Activated CD4-positive, CD25-positive, alpha-beta regulatory T cell treated with anti-CD3 and anti-CD28 coated beads, Interleukin-2, amount 50 U/mL, for 16 hours (primary cell): ENCODE measurements at places on chromosomes 3 and 15.

DNA sequence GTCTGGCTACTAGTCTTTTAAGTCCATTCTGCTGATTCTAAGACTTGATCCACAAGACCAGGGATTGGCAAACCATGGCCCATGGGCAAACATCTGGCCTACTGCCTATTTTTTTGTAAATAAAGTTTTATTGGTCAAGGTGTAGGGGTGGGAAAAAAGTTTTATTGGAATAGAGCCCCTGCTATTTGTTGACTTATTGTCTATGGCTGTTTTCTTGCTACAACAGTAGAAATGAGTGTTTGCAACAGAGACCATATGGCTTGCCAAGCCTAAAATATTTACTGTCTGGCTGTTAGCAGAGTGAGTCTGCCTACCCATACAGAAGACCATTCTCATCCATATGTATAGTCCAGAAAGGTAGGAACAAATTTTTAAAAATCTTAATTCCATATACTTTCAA, 106.4 kb downstream of the PTPRG start:
- DNase-seq, result no peak

- no peak for DNase-seq
Measured at GRCh38 chr3:151299006-151299405, 17.6 kb downstream of the GPR87 start.

DNA sequence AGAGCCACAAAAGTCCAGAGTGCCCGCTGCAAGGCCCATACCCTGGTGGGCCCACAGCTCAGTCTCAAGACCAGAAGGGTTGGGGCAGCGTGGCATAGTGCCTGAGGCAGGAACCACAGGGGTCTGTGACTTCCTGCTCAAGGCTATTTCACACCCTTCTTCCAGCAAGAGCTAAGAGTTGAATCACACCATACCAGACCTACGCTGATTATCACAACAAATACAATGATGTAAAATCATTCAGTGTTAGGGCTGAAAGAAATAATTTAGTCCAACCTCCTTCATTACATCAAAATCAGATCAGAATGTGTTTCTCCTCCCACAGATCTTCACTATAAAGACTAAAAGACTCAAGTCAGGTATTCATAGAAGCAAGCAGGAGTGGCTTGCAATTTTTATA, 27.8 kb upstream of the ST8SIA2 start:
- DNase-seq, result no peak

GRCh38 chr15:28907338-28907960, 21.7 kb downstream of the APBA2 start:
- DNase-seq, result no peak

DNA sequence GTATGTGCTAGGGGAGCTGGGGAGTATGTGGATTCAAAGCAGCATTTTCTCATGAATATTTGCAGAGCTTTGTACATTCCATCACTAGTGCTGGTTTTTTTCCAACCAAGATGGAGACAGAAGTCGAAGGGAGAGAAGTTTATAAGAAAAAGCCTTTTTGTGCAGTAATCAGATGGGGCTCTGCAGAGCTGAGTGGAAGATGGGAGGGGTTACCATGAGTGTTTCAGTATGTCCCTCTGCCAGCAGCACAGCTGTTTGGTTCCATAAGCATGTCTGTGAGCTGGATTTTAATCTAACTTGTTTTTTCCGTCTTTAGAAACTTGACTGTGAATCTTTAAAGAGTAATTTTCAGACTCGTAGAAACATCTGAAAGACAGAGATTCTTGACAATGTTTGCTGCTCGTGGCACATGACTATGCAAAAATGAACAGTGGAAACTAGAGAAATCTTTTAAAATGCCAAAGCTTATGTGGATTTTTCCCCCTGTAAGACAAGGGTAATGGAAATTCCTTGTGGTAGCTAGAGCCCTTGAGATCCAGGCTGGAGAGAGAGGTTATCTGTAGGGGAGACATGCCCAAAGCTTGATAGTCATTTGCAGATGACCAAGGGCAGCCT, 20.3 kb downstream of the STARD9 start:
- no peak for DNase-seq

DNA sequence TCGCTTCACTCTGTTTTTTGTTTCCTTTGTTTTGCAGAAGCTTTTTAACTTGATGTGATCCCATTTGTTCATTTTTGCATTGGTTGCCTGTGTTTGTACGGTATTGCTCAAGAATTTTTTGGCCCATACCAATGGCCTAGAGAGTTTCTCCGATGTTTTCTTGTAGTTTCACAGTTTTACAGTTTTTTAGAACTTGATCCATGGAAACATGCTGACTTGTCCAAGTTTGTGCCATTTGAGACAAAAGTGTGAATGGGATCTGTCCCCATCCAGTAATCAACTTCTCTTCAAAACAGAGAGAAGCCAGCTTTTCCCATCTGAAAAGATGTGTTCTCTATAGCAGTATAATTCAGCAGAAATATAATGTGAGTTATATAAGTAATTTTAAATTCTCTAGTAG, 266.5 kb upstream of the LRTM1 start:
- no peak for DNase-seq

GRCh38 chr3:99418709-99419108, 219.7 kb upstream of the COL8A1 start:
- no peak for DNase-seq

GRCh38 chr15:47333734-47334133, 383.6 kb upstream of the SEMA6D start:
- no peak for DNase-seq

DNA sequence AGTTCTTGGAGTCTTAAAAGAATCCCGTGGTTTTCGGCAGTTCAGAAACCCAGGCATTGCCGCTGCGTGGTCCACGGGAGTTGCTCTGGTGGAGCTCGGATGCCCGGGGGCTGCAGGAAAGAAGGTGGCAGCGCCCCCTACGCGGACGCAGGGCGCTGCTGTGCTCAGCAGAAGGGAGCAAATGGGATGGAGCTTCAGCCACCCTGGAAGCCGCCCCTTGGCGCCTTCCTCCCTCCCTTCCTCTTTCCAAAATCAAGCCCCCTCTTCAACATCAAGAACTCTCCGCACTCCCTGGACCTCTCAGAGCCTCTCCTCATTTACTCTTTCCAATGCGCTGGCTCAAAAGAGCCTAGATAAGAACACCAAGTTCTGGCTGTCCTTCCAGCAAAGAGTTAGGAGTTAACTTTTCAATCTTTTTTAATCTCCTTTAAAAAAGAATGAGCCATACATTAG, 880 bp upstream of the CHRNA7 start:
- no peak for DNase-seq

DNA sequence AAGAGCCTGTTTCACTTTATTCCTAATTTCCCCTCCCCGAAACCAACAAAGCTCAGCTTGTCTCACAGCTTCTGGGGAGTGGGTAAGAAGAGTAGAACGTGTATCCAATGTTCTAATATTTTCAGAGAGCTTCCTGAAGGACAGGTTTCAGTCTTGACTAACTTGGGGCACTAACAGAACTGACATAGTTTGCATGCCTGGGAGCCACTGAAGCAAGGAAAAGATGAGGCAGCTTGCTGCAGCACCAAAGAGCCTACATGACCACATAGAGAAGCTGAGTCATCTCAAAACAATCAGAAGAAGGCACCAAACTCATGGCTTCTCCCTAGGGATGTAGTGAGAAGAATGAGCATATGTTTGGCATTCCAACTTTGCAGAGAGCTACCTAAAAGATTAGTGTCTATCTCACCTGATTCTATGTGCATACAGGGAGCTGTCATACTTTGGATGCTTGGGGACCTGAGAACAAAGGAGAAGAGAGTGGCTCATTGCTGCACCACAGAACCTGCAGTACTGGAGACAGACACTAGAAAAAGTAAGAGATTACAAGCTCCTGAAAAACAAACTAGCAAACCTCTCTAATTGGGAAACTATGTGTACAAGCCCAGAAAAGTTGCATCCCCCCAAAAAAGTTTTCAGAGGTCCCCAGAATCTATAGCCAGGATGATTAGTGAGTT, 86.9 kb downstream of the DCLK3 start:
- DNase-seq, result no peak

DNA sequence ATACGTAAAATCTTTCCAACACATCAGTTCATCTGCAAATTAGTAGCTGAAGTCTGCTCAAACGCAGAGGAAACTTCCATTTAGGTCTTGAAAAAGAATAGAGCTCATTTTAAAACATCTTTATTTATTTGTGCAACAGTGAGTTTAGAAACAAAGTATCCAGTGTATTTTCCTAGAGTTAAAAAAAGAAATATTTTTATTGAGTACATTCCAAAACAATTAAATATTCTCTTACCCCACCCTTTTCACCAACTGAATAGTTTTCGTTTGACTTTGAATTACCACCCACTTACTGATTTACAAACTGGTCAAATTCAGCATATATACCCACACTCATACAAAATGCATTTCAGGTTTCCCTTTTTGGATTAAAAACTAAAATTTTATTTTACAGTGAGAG, 104.7 kb downstream of the ZBTB20 start:
- DNase-seq, result no peak

- DNase-seq, result no peak
Measured at GRCh38 chr15:79539401-79539800, 107.3 kb downstream of the MINAR1 start.

DNA sequence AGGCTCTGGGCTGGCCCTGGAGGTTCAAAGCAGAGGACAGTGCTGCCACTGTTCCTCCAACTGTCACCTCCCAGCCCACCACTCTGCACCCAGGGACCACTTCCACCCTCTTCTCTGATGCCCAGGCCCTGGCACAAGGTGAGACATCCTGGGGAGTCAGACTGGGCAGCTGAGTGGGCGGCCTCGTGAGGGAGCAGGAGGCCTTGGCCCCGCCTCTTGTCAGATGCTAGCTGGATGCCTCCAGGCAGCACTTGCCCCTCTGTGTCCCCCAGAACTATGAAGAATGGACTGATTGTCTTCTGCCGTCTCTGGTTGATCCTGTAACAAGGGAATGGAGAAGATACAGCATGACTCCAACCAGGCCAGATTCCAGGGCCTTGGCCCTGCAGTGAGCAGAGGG, 191.0 kb upstream of the LINGO1 start:
- no peak for DNase-seq

- DNase-seq, result no peak
Measured at GRCh38 chr15:25182736-25183445, 228.1 kb downstream of the SNRPN start.

DNA sequence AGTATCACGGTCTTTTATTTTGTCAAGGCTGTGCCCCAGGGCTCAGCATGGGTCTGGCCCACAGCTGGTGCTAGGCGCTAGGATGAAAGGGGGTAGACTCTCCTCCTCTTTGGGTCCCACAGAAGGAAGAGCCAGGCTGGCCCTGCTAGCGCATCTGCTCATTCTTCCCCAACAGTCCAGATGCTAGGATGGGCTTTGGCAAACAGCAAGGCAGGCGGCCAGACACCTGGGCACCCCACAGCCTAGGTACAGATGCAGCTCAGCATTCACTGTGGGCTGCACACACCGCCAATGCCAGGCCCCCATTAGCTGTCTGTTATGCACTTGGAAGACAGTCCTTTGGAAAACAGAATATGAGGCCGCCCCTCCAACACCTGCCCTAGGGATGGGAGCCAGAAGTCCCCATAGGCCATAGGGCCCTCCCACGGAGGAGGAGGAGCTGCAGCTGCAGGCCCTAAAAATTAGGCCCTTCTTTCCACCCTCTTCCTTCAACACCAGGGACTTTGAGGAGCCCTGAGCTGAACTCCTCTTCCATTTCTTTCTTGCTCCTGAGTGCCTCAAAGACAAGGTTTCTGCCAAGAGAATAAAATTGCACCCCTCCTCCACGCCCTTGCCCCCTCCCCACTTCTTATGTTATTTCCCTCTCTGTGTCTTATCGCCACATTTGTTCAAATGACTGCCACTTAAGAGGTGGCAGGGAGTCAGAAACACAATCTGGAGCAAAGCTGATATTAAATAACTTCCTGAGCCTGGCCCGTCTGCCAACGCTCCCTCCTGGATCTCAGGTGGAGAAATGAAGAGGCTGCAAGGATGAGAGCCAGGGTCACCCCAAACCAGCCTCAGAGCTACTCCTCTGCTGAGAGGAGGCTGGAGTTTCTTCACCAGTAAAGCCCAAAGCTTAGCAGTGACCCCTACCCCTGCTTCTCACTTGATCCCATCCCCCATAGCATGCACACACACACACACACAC, 13.7 kb downstream of the NTRK3 start:
- no peak for DNase-seq

- DNase-seq, result no peak
Measured at GRCh38 chr3:36297195-36297594, 83.1 kb upstream of the STAC start.

- no peak for DNase-seq
Measured at GRCh38 chr15:25766417-25766816, 96.7 kb downstream of the ATP10A start.

GRCh38 chr3:65551945-65552344, 486.8 kb downstream of the MAGI1 start:
- no peak for DNase-seq

DNA sequence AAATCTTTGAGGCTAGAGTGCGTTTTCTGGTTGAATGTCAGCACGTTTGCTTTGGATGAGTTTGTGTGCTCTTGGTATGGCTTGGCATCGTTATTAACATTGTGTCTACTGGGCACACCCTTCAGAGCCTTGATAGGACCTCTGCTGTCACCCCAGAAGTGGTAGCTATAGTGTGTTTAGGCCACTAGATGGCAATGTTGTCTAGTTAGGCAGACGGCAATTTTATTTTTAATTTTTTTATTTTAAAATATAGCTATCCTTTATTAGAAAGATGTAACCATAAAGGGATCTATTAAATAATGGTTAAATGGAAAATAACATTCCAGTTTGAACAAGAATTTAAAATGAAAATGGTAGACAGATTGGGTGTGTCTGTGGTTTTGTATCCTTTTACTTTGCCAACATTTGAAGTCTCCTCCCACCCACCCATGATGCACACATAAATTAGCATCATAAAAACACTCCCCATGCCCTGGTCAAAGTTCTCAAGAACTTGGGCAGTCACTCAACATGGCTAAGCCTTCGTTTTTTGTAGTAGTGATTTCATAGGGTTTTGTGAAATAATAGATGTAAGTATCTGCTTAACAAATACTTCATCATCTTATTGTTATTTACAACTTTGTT, 200.7 kb downstream of the KCNH8 start:
- DNase-seq, result no peak

DNA sequence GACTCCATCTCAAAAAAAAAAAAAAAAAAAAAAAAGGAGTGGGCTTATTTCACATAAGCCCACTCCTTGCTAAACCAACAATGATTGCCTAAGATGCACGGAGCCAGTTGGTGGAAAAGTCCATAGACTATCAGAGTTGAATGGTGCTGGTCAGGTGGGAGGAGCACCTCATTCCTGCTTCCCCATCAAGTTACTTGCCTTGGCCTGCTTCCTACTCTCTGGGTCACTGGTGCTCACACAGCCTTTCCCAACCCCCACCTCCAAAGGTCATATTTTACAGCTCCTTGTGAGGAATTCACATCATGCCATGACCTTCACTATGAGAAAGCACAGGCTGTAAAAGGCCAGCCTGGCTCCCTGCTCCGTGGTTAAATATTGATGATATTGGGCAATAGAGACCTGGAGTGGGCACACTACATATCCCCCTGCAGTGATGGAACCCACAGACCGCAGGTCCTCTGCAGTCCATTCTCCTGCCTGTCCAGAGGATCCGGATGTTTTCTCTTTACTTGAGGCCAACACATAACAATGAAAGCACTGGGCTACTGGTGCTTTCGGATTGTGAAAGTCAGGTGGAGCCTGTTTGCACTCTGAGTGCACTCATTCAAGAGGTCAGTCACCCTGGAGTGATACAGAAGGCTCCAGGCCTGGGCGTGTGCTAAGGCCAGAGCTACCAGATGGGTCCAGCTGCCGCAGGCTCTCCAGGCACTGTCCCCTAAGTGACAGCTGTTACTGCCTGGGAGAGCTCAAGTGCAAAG, at the start of gene SLC51B:
SLC51B (plus strand) TSS at position 664 of the 758 bp plus-strand sequence. CDS start 4,618 bp downstream, outside the sequence.
- no peak for DNase-seq

- no peak for DNase-seq
Measured at GRCh38 chr15:60391722-60392315, 6.0 kb downstream of the ANXA2 start.
